ENCODE measurements at places on chromosomes 6 and 20. TPM values are rescaled to one million over a fixed set of nuclear protein-coding genes. Genes with fewer than 3 reads are reported as not detected.
A peak's percentile ranks its signal among the peaks of the same experiment; 100 is the strongest.

SLC9A8 gene
- 5.4 TPM for polyA plus RNA-seq

DDO gene
- 0.45 TPM for polyA plus RNA-seq

DNA sequence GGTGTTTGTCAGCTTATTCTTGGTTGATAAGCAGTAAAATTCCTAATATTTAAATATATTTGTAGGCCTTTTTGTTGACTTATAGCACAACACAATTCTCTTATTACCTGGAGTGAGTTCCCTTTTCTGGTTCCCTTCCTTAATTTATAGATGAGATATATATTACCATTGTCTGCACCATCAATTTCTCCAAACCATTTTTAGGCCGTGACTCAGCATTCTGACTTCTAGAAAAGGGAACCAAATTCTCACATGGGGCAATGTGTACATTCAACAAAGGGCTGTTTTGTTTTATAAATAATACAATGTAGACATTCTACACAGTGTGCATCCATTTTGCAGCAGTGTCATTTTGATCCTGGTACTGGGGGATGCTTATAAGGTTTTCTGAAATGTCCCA, 52.8 kb downstream of the NCOA7 start:
- peaks cover 5% of the 10 kb centered on the region for H3K4me1 ChIP-seq
- H3K27me3 ChIP-seq: no peaks in the 10 kb centered on the region
- no peak overlapping the region for H3K4me3 ChIP-seq
- no peaks in the 10 kb centered on the region for H3K36me3 ChIP-seq
- no peak for DNase-seq

GLP1R gene
- 0.08 TPM for polyA plus RNA-seq

DNA sequence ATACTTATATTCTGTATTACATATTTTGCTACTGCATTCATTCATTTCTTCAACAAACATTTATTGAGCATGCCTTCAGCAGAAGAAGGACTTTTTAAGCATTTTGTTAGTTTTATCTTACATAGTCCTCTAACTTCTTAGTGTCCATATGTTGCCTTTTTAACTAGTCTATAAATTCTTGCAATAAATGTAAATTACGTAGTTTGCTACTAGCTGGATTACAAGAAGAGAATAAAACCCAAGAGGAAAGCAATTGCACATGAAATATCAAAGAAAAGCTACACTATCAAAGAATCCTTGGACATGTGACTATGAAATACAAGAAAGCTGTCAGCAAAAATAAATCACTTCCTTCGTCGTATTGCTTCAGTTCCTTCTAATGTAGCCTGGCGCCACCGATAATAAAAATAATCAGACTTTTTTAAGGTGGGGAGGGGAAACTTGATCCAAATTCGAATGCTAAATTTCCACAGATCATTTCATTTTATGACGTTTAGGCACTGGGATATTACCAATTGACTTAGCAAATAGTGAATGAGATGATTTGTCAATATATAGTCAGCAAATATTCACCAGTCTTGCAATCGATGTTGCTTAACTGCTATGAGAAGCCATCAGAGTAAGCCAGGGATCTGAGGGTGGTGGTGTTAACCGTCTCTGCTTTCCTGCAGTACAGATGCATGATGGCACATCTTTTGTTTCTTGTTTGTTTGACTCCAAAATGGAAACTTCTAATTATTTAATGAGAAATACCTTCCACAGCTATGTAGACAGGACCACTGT, 258.7 kb upstream of the EXOC2 start:
- no peaks in the 10 kb centered on the region for H3K27me3 ChIP-seq

CNR1 gene
- 0.80 TPM for polyA plus RNA-seq

BMP7 gene
- 0.42 TPM for polyA plus RNA-seq

DNA sequence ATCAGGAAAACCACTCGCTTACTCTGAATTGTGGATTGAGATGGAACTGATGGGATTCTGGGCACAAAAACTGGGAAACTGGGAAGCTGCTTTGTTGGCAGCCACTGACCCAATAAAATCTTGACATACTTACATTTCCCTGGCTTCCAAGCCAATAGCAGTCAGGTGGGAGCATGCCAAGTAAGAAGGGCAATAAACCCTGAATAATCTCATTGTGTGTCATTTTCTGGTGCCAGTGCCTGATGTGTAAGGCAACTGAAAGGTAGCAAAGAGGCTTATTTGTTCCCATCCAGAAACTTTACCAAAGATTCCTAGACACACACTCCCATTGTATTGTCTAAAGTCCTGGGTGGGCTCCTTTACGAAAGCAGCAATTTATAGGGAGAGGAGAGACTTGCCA, 93.2 kb downstream of the TBX18 start:
- H3K4me3 ChIP-seq: no peak overlapping the region
- no peaks in the 10 kb centered on the region for H3K4me1 ChIP-seq
- no peak for DNase-seq
- H3K36me3 ChIP-seq: no peaks in the 10 kb centered on the region
- H3K27me3 ChIP-seq: no peaks in the 10 kb centered on the region

DNA sequence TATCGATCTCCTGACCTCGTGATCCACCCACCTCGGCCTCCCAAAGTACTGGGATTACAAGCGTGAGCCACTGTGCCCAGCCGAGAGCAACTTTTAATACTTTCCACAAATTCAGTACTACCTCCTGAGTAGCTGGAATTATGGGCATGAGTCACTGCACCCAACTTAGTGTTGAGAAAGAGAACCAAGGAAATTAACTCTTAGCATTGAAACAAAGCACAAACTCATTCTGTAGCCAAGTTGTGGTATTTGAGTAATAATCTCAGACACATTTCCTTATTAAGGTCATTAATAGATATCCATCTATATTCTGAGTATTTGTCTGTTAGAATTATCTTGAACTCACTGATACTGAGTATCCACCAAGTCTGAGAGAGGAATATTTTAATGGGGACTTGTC, 14.3 kb upstream of the ELOVL2 start:
- no peaks in the 10 kb centered on the region for H3K4me1 ChIP-seq
- H3K27me3 ChIP-seq: no peaks in the 10 kb centered on the region
- H3K4me3 ChIP-seq: no peak overlapping the region
- no peak for DNase-seq
- no peaks in the 10 kb centered on the region for H3K36me3 ChIP-seq
- no peak overlapping the region for H3K27ac ChIP-seq

DNA sequence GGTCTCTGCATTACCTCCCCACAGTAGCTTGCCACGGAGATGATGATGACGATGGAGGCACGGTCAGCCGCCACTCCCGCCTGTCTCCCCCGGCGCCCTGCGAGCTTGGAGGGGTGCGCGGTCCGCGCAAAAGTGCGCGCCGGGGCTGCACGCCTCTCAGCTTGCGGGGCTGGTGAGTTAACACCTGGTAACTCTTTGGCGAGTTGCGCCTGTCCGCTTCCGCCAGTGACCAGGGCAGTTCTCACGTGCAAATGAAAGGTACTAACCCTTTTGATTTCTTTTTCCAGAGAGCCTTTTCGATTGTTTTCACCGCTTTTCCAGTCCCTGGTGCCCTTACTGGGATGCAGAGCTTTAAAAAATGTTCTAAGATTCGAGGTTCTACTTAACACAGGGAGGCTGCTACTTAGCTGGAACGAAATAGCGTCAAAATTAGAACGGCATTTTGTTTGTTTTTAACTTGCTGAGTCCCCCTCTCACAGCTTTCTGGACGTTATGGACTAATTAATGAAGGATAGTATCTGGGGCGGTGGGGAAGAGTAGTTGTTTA, 6.2 kb downstream of the GRIK2 start:
- DNase-seq: no peak
- H3K4me3 ChIP-seq: no peak overlapping the region
- no peak overlapping the region for H3K27ac ChIP-seq

DNA sequence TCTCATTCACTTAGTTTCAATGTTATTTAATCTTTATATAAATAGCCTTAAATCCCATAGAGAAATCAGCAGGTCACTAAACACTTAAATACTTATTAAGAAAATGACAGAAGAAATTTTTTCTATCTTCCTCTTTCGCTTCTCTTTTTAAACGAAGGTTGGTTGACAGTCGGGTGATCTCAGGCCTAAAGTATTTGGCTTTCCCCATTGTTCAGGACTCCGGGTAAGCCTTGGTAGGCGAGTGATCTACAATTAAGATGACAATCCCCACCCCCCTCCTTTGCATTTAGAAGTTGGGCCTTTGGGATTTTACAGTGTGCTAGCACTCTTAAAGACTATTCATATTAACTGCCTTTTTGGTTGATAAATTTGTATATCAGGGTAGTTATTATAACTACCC, 19.7 kb upstream of the UTRN start:
- no peak overlapping the region for H3K27ac ChIP-seq
- no peaks in the 10 kb centered on the region for H3K27me3 ChIP-seq
- H3K4me1 ChIP-seq: peaks cover 3% of the 10 kb centered on the region
- H3K36me3 ChIP-seq: no peaks in the 10 kb centered on the region

DNA sequence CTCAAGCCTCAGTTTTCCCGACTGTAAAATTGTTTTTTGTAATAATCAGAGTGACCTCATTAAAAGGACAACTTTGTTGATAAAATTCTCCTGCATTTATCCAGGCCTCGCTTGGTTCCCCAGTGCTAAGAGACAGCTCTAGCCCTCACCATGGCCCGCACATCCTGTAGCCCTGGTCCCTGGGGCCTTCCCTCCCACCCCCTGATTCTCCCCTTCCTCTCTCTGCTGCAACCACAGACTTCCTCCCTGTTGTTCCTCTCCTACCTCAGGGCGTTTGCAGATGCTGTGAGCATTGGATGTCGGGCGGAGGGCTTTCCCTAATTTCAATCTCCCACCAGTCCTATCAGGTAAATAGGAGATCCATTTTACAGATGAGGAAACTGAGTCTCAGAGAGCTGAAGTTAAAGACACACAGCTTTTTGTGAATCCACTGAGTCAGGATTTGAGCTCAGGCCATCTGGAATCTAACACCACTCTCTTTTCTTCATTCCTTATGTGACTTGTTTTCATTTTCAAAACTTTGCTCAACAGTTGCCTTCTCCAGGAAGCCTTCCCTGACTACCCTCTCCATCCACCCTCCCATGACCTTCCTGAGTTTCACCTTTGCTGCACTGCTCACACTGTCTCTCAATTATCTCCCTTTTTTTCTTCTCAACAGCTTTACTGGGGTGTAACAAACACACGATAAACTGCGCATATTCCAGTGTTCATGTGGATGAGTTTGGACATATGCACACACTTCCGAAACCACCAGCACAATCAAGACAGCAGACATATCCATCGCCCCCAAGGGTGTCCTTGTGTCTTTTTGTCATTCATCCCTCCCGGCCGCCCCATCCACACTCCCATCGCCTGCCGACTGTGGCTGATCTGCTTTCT, 107.1 kb downstream of the CEBPB start:
- H3K4me1 ChIP-seq: no peaks in the 10 kb centered on the region
- peak; percentile 33 for DNase-seq
- no peaks in the 10 kb centered on the region for H3K27me3 ChIP-seq
- H3K36me3 ChIP-seq: no peaks in the 10 kb centered on the region
- no peak overlapping the region for H3K4me3 ChIP-seq

FNDC11 gene
- not detected for polyA plus RNA-seq

GRCh38 chr20:59620860-59621505, 16.6 kb downstream of the PHACTR3 start:
- peaks cover 4% of the 10 kb centered on the region for H3K4me1 ChIP-seq
- no peak for DNase-seq
- no peak overlapping the region for H3K27ac ChIP-seq
- H3K36me3 ChIP-seq: no peaks in the 10 kb centered on the region

DNA sequence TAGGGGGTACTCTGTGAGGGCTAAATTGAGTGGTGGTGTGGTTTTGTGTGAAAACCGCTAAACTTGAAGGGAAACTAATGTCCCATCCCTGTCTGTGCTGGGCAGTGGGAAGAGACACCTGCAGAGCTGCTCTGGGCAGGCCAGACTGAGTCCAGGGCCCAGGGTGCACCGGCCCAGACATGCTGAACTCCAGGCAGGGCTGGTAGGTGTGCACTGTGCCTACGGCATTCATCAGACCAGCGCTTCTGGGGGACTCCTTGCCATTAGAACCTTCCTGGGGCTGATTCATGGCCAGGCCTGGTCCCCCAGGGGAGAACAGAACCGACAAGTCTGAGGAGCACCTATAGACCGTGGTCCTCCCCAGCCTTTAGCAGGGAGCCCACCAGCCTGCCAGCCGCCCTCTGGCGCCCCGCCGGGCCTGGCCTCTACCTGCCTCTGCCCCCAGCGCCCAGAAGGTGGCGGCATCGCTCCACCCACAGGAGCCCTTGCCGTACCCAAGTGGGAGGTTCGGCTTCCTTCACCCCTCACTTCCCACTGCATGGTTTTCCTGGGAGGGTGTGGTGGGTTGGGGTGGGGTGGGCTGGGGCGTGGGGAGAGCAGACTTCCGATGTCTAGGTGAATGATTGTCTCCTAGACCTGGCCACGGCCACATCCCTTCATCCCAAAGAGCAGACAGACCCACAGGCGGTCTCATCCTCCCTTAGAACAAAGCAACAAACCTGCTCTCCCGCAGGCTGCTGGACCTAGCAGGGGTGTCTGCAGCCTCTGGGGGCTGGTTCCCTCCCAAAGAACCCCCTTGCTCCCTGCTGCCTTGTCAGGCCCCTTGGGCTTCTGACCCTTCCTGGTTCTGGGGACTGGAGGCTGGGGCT, 15.5 kb downstream of the CCDC167 start:
- peak; percentile 60 for DNase-seq
- no peaks in the 10 kb centered on the region for H3K4me1 ChIP-seq
- H3K27ac ChIP-seq: no peak overlapping the region
- no peaks in the 10 kb centered on the region for H3K36me3 ChIP-seq
- no peaks in the 10 kb centered on the region for H3K27me3 ChIP-seq

GRCh38 chr6:112665815-112666214, 318.7 kb downstream of the RFPL4B start:
- H3K27ac ChIP-seq: no peak overlapping the region
- peaks cover 2% of the 10 kb centered on the region for H3K4me1 ChIP-seq
- DNase-seq: no peak

SLC22A1 gene
- polyA plus RNA-seq: not detected

GRCh38 chr6:147528511-147529145, 20.1 kb downstream of the SAMD5 start:
- no peak overlapping the region for H3K27ac ChIP-seq
- H3K4me3 ChIP-seq: no peak overlapping the region
- no peaks in the 10 kb centered on the region for H3K36me3 ChIP-seq
- DNase-seq: no peak
- H3K27me3 ChIP-seq: no peaks in the 10 kb centered on the region

GRCh38 chr6:137829641-137830083, 37.4 kb upstream of the TNFAIP3 start:
- H3K27ac ChIP-seq: no peak overlapping the region
- no peak overlapping the region for H3K4me3 ChIP-seq
- H3K36me3 ChIP-seq: no peaks in the 10 kb centered on the region
- no peak for DNase-seq
- no peaks in the 10 kb centered on the region for H3K27me3 ChIP-seq
- no peaks in the 10 kb centered on the region for H3K4me1 ChIP-seq
